ENCODE measurements at places on chromosomes 11 and 22.

GRCh38 chr11:83159902-83160865 is 3.3 kb downstream of the PCF11 start:
- DNase-seq: no peak

DNA sequence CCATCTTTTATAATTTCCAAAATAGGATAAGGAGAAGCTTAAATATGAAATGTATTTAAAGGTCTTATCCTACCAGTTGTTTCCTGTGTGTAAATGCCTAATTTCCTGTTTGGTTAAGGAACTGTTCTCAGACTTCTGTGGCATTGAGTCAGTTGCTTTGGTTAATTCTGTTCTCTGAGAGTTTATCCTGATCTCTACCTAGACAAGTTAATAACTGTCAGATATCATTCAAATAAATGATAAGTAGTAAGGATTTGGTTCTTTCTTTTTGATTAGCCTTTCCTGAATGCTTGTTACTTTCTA is 39.5 kb downstream of the CTNND1 start:
- no peak for DNase-seq

DNA sequence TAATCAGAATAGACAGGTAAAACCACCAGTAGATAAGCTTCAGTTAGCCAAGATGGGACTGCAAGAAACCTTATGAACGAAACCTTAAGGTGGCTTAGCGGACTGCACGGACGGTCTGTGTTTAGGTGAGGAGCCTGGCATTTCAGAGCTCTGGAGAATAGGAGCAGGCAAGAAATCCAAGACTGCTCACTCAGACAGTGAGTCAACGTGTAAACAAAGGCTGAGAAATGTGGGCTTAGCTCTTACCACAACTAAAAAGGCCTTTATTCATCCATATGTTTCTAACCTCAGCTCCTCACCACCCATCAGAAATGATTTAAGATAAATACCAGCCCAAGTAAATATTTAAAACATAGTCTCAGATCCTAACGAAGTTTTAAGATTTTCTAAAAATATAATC is 657.7 kb downstream of the OPCML start:
- DNase-seq: no peak

DNA sequence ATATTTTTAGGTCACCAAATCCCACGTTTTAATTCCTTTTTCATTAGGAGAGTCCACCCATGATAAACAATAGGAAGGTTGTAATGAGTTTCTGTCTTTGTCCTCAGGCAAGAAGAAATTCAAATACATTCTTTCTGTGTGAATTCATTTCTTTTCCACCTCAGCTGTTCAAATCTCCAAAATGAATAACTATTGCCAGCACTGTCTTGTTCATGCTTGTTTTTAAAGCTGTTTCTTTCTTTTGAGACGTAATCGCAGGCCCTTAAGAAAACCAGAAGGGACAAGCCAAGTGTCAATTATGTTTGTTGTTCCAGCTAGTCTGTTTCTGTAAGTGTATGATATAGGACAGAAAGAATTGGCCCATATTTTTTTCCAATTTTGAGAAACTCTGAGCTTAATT is 20.2 kb downstream of the MMP27 start:
- no peak for DNase-seq

DNA sequence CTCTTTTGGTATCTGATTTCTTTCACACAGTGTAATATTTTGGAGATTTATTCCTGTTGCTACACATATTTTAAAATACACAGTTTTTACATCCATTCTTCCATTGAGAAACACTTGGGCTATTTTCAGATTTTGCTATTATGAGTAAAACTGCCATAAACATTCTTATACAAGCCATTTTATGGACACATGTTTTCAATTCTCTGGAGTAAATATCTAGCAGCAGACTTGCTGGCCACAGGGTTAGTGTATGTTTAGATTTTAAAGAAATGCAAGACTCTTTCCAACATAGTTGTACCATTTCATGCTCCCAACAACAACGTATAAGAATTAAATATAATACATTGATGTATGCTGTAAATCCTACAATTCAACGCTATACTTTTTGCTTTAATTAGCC is 360.8 kb upstream of the PITPNB start:
- DNase-seq: no peak

GRCh38 chr11:1171223-1171984 is 13.7 kb downstream of the MUC5AC start:
- DNase-seq: no peak

GRCh38 chr11:10204021-10204420 is 90.0 kb downstream of the SBF2 start:
- no peak for DNase-seq

DNA sequence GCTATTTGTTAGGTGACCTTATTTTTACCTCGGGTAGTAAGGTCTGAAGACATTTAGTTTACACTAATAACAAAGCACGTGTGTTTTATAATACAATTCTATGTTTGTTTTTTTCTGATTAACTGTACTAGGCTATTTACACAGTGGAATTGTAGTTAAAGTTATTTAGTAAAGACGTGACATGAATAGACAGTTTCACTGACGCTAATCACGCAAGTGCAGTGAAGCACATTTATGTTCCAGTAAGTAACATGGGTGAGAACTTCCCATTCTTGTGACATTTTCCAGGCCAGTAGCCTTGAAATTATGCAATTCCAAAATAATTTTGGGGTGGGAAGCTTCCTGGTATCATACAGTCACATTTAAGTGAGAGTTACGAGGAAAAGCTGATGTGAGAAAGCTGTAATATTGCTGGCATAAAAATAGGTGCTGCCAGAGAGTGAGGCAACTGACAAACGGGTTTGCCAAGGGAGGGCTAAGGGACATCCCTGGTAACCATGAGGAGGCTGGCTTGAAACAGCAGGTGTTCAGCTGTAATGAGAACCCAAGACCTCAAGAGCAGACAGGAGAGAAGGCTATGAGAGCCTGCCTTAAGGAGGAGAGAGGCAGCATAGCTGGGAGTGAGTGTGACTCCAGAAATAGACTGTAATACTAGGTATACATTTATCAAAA is 378.8 kb downstream of the DCDC1 start:
- no peak for DNase-seq

DNA sequence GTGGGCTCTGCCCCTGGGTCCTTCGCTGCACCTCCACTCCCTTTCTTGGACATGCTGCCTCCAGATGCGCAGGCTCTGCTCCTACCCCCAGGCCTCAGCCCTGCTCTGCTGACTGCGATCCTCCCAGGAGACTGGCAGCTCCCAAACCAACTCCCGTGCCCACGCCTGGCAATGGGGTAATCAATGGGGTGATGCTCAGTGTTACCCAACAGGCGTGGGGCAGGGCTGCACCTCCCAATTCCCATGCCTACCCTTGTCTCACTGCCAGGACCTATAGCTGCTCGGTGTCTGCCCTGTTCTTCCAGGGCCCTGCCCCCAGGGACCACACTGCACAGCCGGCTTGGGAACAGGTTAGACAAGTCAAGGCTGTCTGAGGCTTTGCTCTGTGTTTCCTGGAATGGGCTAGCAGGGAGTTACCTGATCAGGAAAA is at the start of gene ALDH3B2:
Gene ALDH3B2, minus strand, starts transcription at position 182 of the 430 bp plus-strand sequence. CDS start 7,688 bp downstream, outside the sequence.
- no peak for DNase-seq

DNA sequence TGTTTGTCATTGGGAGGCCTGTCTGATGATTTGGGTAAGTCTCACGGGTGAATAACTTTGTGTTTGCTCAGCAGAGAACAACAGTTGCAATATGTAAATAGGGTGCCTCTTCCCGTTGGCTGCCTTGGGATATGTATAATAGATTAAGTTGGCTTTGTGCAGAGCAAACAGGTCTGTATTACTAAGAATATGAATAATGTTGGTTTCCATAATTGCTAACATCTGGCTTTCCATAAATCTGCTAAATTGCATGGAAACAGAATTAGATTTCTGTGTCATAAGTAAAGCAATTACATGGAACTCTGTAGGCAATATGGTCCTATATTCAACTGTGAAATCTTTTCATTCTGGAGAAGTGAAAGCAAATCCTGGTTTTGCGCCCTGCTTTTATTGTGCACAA is 636.0 kb upstream of the ANO5 start:
- DNase-seq: no peak

GRCh38 chr11:126719740-126720139 is 280.8 kb downstream of the KIRREL3 start:
- no peak for DNase-seq

DNA sequence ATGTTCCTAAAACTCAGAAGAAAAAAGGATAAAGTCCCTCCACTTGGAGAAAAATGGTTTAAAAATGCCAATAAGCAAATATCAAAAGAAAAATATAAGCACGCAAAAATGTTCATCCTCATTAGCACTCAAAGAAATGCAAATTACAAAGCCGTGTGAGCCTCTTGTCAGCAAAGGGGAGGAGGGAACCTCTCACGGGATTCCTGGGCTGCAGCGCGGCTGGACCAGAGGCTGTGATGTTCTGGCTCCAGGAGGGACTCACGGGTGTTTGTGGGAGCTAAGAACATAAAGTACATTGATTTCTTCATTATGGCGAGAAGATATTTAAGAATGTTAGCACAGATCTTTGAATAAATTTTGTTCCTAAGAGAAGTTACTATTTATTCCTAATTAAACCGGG is 1451.2 kb downstream of the BRD1 start:
- no peak for DNase-seq

DNA sequence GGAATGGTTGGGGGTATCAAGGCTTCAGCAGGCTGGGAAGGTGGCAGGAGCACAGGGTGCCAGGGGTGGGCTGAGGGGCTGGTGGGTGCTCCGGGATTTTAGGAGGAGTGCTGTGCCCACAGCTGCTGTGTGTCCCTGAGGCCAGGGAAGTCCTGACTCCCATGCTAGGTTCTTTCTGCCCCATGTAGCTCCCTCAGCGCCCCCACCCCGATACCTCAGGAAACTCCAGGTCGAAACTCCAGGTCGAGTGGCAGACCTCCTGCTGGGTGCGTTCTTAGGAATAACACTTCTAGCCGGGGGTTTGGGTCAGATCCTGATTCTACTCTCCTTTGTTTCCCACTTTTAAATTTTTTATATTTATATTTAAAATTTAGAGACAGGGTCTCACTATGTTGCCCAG is 8.3 kb downstream of the AP2A2 start:
- DNase-seq: no peak

- no peak for DNase-seq
Measured at GRCh38 chr11:93579187-93579751, 36.1 kb upstream of the SMCO4 start.

DNA sequence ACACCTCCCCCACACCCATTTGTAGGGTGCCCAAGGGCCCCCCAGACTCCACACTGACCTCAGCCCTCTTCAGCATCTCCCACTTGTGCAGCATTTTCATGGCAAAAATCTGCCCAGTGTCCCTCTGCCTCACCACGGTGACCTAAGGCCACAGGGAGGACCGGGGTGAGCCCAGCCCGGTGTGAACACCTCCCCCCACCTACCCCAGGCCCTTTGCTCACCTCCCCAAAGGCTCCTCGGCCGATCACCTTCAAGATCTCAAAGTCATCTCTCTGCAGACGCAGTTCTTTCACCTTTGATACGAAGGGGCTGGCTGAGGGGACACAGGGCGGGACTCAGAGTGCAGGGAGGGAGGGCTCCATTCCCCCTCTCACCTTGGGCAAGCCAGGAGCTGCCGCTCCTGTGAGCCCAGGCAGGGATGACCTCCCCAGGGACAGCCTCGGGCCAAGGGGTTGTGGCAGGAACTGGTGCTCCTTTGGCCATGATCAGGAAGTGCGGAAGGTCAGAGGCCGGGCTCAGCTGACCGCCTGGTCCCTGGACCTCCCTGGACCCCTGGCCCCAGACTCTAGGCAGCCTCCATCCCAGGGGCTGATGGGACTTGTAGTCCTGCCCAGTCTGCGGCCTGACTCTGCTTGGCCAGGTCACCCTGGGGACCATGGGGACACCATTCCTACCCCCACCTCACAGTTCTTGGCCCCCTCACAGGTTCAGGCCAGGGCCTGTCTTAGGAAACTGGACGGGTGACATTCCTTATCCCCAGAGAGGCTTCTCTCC is 2.7 kb downstream of the CDC42BPG start:
- DNase-seq: no peak

DNA sequence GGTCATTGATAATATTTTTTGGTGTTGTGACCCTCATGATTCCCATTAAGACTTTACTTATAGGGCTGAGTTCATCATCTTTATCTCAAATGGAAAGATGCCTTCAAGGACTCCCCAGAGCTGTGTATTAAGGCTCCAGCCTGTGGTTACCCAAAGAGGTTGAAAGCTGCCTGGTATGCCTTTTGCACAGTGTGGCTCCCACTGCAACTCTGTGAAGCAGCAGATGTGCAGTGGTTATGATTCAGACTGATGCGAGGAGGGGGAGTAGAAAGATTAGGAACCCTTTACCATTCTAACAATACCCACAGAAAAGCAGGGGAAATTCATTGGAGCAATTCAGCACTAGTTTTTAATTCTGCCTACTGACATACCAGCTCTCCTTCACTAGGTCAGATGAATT is 560.0 kb downstream of the INSC start:
- no peak for DNase-seq

DNA sequence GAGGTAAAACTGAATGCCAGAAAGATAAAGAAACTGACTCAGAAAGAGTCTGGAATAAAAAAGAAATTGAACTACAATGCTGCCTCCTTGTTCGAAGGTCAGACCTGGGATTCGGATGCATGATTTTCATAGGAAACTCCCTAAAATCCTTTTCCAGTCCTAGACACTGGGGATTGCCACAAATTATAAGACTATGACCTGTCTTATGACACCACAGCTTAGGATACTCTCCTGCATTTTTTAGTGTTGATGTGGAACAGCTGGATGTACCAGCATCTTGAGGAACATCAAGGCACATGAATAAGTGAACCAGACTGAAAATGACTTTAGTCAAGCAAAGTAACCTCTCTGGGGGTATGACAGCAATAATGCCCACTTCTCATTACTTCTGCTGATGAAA is 9.0 kb downstream of the KIRREL3 start:
- DNase-seq: no peak

- DNase-seq: peak; percentile 10
Measured at GRCh38 chr22:20316844-20317401, 2.9 kb downstream of the DGCR6L start.

GRCh38 chr11:16977994-16978315 is 36.3 kb downstream of the PLEKHA7 start:
- DNase-seq: no peak

DNA sequence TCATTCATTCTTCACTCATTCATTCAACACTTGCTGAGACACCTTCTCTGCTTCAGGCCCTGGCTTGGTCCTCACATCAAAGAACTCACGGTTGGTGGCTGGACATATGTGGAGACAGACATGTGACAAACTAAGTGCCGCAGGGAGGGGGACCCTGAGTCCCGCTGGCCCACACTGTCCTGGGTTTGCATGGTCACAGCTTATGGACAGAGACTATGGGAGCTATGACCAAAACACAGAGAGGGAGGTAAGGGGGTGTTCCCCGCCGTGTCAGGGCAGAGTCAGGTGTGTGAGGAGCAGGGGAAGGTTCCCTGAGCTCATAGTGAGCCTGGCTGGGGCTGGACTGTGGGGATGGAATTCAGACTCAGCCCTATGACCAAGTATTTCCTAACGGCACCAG is 123.1 kb downstream of the MPPED1 start:
- DNase-seq: no peak

- no peak for DNase-seq
Measured at GRCh38 chr11:94576306-94576705, 9.1 kb downstream of the PIWIL4 start.

- peak; percentile 4 for DNase-seq
Measured at GRCh38 chr11:90434858-90435257, 212.0 kb upstream of the CHORDC1 start.
